NCI-H460 (cell line): ENCODE measurements at places on chromosomes 2 and 18. TPM values are rescaled to one million over a fixed set of nuclear protein-coding genes. Genes with fewer than 3 reads are reported as not detected.

Gene ICOS
- not detected in 2 replicates for total RNA-seq

Gene DYNAP
- total RNA-seq, result not detected in 2 replicates

Gene KCNIP3
- 3.8 and 4.5 TPM in 2 replicates for total RNA-seq

Gene MYOM1
- total RNA-seq, result 0.10 and 0.32 TPM in 2 replicates

Gene RFTN2
- total RNA-seq, result 0.20 and 0.87 TPM in 2 replicates

Gene PROKR1
- not detected in 2 replicates for total RNA-seq

Gene MAP3K2
- 39.9 and 41.7 TPM in 2 replicates for total RNA-seq

Gene IGFBP5
- total RNA-seq, result 0.82 and 2.2 TPM in 2 replicates

Gene OSR1
- total RNA-seq, result 5.1 and 5.2 TPM in 2 replicates

Gene ANTXR1
- 265 and 310 TPM in 2 replicates for total RNA-seq

Gene PTPRN
- 11.3 and 22.7 TPM in 2 replicates for total RNA-seq

Gene UBE2F
- total RNA-seq, result 67.1 and 70.4 TPM in 2 replicates

Gene DSC2
- 13.3 and 15.1 TPM in 2 replicates for total RNA-seq

Gene TUBA4B
- not detected in 2 replicates for total RNA-seq

Gene GAREM2
- total RNA-seq, result 5.5 and 5.7 TPM in 2 replicates

Gene ST6GAL2
- total RNA-seq, result not detected in 2 replicates

Gene GAD1
- not detected in 2 replicates for total RNA-seq

Gene TXNDC2
- 0.10 and 0.17 TPM in 2 replicates for total RNA-seq

GRCh38 chr2:100529900-100530299 lies 32.9 kb upstream of the PDCL3 start:
- DNase-seq, result no peak

DNA sequence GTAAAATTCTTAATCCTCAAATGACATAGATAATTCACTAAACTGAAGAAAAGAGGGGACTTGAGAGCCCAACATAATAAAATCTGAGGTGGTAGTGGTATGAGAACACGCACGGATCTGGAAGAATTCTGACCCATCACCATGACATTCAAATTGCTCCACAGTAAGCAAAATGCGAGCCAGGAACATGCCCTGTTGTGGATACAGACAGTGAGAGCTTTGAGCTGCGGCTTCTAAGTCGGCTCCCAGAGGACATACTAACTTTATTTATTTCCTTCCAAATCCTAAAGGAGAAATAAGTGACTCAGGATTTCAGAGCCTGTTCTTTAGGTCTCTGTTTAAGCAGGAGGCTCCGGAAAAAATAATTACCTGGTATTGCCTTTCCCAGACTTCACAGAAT lies 143.4 kb upstream of the SMAD7 start:
- DNase-seq, result no peak

- DNase-seq, result no peak
Measured at GRCh38 chr2:142629193-142629592, 248.3 kb upstream of the KYNU start.

- DNase-seq, result no peak
Measured at GRCh38 chr2:2704428-2705090, 373.5 kb upstream of the MYT1L start.

DNA sequence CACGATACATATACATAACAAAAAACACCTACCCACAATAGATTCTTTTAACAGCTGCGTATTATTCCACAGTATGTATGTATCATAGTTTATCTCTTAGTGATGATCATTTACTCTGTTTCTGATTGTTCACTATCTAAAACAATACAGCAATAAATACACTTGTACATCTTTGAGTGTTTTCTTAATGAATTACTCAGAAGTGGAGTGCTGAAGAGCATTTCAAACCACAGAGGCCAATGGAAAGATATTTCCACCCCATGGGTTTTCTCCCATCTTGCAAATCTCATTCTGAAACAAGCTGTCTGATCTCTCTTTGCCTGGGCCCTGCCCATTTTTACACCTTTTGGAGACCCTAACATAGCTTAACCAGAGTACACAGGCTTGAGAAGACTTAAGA lies 113.8 kb upstream of the KLF7 start:
- DNase-seq, result no peak

DNA sequence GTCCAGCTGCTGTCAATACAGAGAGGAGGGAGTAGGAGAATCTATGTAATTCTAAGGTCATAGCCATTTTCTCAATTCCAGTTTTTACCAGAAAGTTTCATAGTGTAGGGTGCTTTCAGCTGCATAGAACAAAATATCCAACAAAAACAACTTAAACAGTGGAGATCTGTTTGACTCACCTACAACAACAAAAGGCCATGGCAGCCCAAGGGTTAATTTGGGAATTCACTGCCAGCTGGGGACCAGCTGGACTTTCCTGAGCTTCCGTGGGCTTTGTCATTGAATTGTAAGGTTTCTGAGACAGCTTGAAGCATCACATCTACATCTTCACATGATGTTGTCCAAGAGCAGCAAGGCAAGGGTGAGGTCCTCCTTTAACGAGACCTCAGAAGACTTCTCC lies 512.7 kb downstream of the IRS1 start:
- DNase-seq, result no peak

GRCh38 chr2:62306751-62307468 lies 111.0 kb downstream of the B3GNT2 start:
- DNase-seq, result no peak

DNA sequence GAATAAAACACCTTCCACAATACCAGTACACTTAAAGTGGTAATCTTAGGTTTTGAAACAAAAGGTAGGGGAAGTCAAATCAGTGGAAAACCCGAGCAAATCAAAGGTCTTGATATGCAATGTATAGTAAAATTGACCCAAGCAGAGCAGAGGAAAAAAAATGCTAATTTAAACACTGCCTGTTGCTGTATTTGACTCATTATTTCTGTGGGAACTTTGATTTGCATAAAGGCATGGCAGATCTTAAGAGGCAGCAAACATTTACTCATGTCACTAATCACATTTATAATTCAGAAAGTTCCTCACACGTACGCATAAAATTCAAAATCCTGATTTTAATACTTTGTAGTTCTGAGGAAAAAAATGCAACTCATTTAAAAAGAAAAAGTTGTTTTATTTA lies 64.4 kb downstream of the IKZF2 start:
- DNase-seq, result no peak

DNA sequence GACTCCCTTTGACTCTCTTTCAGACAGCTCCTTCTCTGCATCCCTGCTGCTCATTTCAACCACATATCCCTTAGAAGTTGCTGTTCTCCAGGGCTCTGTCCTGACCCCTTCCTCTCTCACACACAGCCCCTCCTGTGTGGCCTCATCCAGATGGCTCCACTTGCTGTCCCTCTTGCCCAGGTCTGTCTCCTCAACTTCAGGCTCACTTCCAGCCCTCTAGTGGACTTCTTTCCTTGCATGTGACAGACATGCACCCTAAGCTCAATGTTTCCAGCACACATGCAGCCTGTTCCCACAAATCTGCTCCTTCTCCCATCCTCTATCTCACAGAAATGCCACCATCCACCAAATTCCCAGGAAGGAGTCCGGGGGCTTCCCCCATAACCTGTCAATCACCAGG lies 9.0 kb upstream of the MRPL19 start:
- no peak for DNase-seq

DNA sequence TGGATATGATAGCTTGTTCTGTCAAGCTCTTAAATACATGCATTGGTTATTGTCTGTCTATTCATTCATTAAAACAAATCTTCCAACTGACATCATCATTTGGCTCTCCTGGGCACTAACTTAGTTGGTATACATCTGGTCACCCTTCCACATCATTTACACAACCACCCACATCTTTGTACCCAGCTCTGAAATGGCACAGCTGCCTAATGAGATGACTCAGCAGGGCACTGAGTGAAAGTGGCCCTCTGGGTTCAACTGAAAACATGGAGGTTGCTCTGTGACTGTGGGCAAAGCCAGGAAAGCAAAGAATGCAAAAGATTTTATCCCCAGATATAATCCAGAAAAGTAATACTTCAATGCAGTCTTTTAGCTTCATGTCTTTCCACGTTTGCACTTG lies 234.0 kb upstream of the MAP2 start:
- no peak for DNase-seq

GRCh38 chr2:98300141-98300874 lies 45.9 kb upstream of the CNGA3 start:
- no peak for DNase-seq

GRCh38 chr2:217900010-217900779 lies 102.6 kb downstream of the TNS1 start:
- no peak for DNase-seq

DNA sequence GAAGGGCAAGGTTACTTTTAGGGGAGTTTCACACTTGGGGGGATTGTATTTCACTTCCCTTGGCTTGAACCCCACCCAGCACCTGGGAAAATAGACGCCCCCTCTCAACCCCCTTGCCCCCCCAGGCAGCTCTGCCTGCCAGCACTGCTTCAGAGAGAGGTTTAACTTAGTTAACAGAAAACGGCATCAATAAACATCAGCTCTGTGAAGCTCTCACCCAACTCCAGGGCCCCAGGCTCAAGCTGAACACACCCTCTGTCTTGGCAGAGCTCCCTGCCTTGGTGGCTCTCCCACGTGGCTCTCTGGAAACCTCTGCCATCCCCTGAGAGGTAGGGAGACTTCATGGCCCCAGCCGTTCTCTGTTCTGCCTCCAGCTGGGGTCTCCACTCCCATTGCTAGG lies 244.1 kb downstream of the ACKR3 start:
- no peak for DNase-seq

GRCh38 chr2:69171897-69172525 lies 159.0 kb downstream of the ANTXR1 start:
- DNase-seq, result no peak

DNA sequence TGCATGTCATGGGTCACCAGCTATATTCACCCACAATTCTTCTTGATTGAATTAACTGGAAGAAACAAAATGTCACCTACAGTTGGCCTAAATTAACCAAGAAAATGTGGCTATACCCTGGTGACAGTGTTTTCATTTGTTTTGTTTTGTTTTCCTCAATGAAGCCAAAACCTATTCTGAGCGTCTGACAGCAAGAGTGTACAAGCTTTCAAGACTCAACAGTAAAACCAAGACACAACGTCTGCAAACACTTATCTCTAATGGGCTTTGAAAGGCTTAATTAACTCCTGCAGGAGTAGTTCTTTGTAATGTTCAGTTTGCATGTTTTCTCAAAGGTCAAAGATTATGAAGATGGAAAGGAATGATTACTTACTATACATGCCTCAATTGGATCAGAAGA lies 827.6 kb upstream of the KLHL29 start:
- no peak for DNase-seq

GRCh38 chr2:205405194-205405593 lies 277.1 kb upstream of the NRP2 start:
- no peak for DNase-seq

DNA sequence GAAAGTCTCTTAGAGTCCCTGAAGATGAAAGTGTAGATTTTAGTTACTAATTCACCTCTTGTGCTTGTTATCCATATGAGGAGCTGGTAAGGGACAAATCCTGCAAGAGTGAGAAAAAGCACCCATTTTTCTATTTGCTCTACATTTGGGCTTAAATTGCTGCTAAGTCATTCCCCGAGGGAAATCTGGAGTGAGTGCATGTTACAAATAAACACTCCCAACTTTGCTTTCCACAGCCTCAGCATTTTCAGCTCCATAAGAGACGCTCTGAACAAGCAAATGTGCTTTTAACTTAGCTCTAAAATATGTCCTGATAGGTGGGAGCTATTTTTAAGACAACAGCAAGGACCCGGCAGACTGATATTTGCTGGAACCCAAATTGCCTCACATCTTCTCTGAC lies 126.7 kb downstream of the DPP10 start:
- DNase-seq, result no peak

GRCh38 chr2:165778187-165778556 lies 15.9 kb downstream of the GALNT3 start:
- DNase-seq, result no peak

- DNase-seq, result no peak
Measured at GRCh38 chr18:61972389-61973264, 79.8 kb upstream of the RNF152 start.

DNA sequence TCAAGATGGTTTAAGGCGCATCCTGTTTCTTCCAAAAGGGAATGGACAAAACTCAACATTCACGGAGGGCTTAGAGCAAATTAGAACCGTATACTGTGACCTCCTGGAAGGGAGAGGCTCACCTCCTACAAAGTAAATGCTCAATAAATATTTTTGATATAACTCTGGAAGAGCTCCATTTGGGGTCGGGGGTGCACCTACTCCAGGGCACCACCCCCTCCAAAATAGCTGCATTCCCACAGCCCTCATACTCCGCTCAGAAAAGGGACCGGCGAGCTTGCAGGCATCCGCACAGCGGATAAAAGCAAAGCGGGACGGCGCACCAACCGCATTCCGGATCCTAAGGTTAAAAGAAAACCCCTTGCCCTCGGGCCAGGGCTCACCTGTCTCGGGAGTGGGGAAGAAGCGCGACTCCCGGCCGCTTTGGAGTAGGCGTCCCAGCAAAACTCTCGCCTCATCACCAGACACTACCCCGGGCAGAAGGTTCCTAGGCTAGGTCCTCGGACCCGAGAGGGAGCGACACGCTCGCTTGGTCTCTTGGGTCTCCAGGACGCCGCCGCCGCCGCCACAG lies 378 bp downstream of the WDPCP start:
- DNase-seq, result no peak

GRCh38 chr2:151189125-151189524 lies 72.5 kb downstream of the RBM43 start:
- DNase-seq, result no peak

GRCh38 chr2:1052771-1053191 lies 102.1 kb downstream of the SNTG2 start:
- DNase-seq, result no peak

GRCh38 chr2:143686585-143687164 lies 557.5 kb downstream of the ARHGAP15 start:
- peak; percentile 46 for DNase-seq

GRCh38 chr2:190280565-190281350 lies 38.9 kb downstream of the HIBCH start:
- DNase-seq, result no peak

DNA sequence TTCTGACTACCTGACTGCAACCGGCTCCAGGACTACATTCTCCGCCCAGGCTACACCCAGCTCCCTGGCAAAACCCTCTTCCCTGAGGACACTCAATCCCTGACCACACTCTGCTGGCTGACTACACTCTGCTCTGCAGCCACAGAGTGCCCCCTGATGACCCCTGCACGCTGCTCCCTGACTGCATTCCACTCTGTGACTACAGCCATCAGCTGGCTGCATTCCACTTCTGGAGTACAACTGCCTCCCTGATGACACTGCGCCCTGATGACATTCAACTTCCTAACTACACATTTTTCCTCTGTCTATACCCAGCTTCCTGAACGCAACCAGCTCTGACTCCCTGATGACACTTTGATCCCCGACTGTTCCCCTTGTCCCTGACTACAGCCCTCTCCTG lies 71.3 kb upstream of the NRXN1 start:
- no peak for DNase-seq

DNA sequence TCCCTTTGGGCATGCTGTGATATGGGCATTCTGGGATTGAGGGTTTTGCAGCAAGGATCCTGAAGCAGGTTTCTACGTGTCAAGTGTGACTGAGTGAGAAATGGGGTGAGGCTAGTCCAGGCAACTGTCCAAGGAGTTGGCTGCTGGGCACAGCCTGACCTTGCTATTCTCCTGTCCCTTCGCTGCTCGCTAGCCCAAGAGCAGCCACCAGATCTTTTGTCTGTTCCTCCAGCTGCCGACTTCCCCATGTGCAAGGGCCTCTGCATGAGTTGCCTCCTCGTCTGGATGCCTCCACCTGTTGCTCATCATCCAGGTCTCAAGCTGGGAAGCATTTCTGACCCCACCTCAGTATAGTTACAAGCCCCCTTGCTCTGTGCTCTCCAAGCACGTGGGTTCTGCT lies 71.1 kb downstream of the DYSF start:
- no peak for DNase-seq

- DNase-seq, result no peak
Measured at GRCh38 chr2:42030829-42031228, 17.0 kb upstream of the PKDCC start.
